Neuronal stem cell (in vitro differentiated cells): ENCODE measurements at places on chromosomes 7 and 10.
A peak's percentile ranks its signal among the peaks of the same experiment; 100 is the strongest.

- no peak for DNase-seq
These were observed 40.6 kb downstream of the AKR1B15 start for GRCh38 chr7:134589491-134589941.

- no peak for DNase-seq
These were observed 38.3 kb upstream of the TOMM7 start for GRCh38 chr7:22860784-22861482.

DNA sequence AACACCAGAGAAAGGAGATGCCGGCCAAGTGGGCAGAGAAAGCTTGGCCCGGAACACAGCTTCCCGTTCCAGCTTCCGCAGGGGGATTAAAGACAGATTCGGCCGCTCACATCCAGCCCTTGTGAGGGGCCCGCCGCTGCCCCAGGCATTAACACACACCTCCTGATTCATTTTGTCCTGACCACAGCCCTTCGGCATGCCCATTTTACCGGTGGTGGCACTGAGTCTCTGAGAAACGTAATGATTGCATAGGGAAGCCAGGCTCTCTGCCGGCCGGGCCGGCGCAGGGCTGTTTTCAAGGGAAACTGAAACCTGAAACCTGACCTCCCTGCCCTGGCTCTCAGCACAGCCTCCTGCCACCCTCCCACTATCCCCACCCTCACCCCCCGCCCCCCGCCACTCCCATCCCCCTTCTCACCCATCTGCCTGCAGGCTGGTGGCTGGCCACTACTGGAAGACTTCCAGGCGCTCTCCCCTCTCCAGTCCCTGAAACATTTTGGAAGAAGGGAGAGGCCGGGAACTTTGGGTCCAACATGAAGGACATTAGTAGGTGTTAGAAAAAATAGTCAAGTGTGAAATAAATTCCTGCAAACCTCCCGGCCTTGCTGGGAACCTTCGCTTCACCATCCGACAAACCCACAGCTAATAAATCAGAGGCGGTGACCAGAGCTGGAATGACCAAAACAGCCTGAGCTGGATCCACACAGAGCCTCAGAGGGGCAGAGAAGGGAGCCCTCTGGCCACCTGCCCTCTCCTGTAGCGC is 83.5 kb upstream of the CUX1 start:
- DNase-seq: peak; percentile 40

- DNase-seq: no peak
These were observed 84.0 kb downstream of the ZNF92 start for GRCh38 chr7:65457705-65458104.

DNA sequence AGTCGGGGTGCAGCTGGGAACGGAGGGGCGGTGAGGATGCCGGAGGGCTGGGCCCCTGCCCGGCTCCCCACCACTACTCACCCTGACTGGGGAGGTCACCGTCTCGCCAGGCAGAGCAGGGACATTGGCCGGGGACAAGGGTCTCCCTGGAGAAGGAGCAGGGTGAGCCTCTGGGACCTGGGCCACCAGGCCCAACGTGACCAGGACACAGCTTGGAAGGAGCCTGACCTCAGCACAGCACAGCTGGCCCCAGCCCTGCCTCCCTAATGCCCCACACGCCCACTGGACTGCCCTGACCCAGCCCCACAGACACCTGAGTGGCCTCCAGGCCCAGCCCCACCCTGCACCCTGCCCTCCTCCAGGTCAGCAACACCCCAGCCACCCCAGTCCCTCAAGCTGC is 21.1 kb downstream of the MICALL2 start:
- DNase-seq: no peak

GRCh38 chr7:150520145-150520544 is 5.5 kb downstream of the GIMAP7 start:
- no peak for DNase-seq

DNA sequence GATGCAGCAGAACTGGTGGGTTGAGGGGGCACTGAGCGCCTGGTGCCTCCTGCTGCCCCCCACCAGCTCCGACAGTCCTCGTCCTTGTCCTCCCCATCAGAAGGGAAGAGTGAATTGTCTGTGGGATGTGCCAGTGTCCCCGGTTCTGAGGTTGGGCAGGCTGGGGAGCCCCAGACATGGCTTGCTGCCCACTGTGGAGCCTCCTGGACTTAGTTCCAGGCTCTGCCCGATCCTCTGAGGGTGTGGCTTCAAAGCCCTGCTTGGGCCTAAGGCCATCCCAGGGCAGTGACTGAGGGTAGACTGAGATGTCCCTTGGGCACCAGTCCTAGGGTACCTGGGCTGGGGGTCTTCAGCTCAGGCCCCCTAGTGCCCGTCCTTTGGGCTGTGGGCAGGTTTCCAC is 168.8 kb downstream of the RNF216 start:
- no peak for DNase-seq

- DNase-seq: no peak
These were observed 20.4 kb upstream of the UTF1 start for GRCh38 chr10:133209641-133210040.

DNA sequence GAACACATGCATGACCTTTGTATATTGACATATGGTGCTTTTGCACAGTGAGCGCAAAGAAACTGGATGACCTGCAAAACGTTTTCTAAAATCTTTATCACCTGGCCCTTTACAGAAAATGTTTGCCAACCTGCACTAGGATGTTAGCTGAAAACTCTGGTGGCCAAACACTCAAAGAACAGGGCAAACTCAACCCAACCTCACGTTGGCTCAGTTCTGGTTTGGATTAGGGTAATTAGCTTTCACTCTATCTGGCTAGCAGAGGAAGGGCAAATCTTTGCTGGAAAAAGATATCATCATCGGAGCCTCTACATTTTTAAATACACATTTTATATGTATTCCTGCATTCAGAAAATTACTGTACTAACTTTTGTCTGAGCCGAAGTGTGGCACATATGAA is 688.9 kb downstream of the PHTF2 start:
- no peak for DNase-seq

- DNase-seq: no peak
These were observed 55.3 kb upstream of the INPP5A start for GRCh38 chr10:132482090-132482800.

GRCh38 chr10:110036640-110037039 is 28.9 kb downstream of the ADD3 start:
- no peak for DNase-seq

DNA sequence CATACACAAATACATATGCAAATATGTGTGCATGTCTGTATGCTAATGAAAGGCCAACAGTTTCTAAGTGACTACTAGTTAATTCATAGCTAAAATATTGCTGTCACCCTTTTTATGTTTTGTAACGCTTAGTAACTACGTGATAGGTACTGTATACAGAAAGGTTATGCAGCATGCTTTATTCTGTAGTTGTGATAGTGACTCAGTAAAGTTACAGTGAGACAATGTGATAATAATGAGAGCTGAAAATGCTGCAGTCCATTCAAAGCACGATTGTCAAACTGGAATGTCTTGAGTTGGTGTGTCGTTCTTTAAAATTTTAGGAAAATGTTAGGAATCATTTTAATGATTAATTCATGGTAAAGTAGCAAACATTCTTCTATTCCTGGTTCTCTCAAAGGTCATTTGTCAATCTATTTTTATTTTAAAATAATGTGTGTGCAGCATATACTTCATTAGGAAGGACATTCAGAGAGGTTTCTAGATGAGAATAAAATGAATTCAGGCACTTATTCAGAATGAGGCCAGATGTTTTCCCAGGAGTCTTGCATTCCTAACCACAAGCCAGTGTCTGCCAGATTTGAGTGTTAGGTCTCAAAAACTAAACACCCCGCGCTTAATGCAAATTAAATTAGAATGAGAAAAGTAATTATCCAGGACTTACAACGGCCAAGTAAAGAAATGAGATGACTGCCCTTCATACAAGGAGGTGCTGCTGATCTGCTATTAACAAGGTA is 408.8 kb upstream of the FZD8 start:
- no peak for DNase-seq

- no peak for DNase-seq
These were observed 76.6 kb downstream of the PTPRE start for GRCh38 chr10:127983344-127984100.

GRCh38 chr7:112223310-112223709 is 16.8 kb downstream of the ZNF277 start:
- no peak for DNase-seq

GRCh38 chr10:8712656-8713055 is 658.2 kb downstream of the GATA3 start:
- no peak for DNase-seq

DNA sequence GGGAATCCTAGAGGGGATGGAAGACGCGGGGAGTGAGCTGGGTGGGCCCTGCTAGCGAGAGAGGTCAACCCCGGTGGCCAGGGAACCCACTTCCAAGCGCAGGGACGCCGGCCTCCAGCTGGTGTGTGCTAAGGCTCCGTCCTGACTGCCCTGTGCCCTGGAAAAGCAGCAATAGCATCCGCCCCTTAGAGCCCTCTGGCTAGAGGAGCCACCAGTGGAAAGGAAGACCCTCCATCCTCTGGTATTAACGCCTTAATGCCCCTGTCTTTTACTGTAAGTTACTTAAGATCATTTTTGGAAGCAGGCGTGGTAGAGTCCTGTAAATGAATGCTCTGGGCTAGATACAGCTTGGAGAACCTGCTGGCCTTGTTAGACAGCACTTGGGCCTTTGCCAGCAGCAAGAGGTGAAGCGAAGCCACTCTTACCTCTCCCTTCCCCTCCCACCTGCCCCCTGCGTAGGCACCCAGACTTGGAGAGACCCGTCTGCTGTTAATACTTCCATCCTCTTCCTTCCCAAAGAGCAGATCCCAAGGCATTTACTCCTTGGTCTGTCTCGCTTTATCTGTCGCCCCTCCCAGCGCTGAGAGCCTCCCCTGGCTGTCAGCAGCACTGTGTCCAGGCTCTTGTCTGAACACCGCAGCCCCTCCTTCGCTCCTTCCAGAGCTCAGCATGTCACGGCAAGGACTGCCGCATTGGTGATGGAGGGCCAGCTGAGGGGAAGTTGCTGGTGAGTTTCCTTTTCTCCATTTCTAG is 4.6 kb downstream of the REPIN1 start:
- DNase-seq: no peak

- DNase-seq: peak; percentile 73
These were observed 21.3 kb downstream of the TMEM176B start for GRCh38 chr7:150778738-150779301.

DNA sequence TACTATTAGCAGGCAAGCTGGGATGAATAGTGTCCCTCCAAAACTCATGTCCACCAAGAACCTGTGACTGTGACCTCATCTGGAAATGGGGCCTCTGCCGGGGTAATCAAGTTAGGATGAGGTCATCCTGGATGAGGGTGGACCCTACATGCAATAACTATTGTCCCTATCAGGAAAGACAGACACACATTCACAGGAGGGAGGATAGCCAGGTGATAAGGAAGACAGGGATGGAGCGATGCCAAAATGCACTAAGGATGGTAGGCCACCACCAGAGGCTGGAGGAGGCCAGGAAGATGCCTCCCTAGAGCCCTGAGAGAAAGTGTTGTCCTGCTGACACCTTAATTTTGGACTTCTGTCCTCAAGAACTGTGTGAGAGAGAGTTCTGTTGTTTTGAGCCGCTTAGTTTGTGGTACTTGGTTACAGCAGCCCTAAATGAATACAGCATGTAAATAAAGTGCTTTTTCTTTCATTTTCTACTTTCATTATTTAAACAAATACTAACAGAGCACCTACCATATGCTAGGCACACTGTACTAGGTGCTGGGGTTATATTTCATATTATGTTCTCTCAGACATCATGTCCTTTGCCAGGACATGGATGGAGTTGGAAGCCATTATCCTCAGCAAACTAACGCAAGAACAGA is 111.9 kb downstream of the USP6NL start:
- DNase-seq: no peak

GRCh38 chr10:27986821-27987220 is 12.1 kb downstream of the ODAD2 start:
- DNase-seq: no peak

GRCh38 chr7:155694851-155695250 is 50.4 kb downstream of the RBM33 start:
- DNase-seq: no peak

DNA sequence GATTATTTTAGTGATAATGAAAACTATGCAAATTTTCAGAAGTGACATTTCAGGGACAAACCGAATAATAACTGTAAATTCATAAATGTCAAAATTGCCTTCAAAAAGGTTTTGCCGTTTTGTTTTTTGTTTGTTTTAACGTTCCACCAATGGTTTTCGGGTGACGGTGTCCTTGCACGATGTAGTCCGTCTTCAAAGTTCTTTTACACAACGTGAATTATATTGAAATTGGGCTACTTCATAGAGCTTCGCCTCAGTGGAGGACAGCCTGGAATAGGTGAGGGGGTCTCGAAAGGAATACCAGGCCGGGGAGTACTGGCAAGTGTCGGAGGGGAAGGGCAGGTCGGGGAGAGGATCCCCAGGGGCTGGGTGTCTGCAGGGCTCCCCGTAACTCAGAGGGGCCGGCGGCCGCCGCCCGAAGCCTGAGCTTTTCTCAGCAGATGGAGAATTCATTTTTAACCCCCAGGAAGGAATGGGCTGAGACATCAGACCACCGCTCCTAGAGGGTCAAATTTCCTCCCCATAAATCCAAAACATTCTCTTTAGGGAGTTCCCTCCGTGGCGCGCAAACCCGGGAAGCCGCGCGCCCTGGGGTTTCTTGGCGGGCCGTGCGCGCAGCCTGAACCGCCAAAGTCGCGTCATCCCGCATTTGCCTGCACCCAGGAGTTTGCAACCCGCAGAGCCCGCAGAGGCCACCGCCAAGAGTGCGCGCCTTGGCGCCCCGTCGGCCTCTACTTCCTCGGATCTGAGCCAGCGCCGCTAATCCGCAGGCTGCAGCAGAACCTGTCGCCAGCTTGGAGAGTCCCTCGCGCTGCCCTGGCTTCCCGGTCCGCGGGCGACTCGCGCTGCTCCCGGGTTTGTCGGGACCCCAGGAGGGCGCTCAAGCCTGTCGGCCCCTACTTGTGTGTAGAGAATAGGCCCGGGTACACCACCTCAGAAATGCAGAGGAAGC is 17.3 kb upstream of the EVX1 start:
- DNase-seq: peak; percentile 39

DNA sequence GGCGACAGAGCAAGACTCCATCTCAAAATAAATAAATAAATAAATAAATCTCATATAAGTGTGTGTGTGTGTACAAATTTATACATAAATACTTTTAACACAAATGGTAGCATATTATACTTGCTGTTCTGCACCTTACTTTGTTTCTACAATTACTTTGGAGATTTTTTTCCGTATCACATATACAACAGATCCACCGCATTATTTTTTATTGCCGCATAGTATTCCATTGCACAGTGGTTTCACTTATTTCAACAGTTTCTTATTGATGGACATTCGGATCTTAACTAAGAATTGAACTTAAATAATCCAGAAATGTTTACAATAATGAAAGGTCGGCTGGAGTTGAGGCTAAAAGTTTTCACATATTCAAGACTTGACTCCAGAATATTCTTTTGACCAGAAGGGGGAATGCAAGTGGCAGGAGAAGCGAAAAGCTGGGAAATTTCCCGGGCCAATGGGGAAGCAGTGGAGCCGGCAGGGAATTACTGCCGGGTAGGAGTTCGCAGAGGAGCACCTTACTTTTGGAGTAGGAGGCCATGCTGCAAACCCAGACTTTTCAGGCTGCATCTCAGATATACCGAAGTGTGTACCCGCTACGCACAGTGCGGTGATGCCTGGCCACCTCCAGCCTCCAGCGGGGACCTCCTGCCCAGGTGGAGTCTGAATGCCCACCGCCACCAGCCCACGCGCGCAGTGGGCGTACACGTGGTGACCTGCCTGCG is 415 bp upstream of the CNNM1 start:
- no peak for DNase-seq
